ENCODE measurements at places on chromosomes 12 and 14.

DNA sequence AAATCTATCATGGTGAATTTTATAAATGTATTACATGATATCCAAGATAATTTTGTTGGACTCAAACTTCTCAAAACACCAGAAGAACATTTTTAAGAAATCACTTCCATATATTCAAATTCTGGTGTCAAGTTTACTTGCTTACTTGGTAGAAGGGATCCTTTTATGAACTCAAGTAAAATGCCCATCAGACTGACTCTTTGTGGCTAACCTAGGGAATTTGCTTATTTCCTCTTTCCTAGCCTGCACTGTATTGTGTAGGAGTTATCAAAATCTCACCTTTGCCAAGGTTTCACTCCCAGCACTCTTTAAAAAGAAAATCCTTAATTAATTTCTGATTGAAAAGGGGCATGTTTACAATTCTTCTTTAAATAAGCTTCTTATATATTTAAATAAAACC is 196.5 kb downstream of the DUSP6 start:
- DNase-seq: no peak

- DNase-seq: no peak
Observed at GRCh38 chr14:95611293-95611880, 74.8 kb upstream of the TCL1B start.

GRCh38 chr12:27901959-27902358 is 70.6 kb downstream of the PTHLH start:
- DNase-seq: no peak

GRCh38 chr12:52903855-52904508 is 894 bp downstream of the KRT8 start:
- no peak for DNase-seq

GRCh38 chr12:130825771-130826150 is 13.3 kb downstream of the STX2 start:
- DNase-seq: no peak

GRCh38 chr12:125050446-125050845 is 14.8 kb upstream of the AACS start:
- DNase-seq: no peak

DNA sequence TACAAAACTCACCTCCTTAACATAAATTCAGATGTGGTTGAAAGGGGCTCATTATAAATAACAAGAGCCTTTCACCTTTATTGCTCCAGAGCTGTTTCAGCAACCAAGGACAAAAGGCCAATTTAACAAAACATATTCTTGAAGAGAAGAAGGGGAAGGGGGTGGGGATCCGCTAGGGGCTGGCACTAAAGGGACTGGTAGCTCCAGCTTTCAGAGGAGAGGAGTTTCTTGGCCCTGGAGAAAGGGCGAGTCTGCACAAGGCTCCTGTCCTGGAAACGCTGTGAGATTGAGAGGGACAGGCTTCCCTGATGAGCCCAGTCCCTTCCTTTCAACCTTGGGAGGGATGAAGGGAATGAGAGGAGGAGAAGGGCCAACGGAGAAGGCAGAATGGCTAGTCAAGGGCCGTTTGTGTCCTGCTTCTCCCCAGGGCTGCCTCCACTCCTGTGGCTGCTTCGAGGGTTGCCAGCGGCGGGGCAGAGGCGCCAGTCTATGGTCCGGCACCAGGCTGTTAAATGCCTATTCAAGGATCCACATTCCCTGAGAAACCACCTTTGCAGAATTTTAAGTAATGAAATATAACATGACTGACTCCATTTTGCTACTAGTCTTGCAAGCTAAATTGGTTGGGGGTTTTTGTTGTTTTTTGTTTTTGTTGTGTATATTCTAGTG is 9.7 kb upstream of the PIGH start:
- DNase-seq: no peak

GRCh38 chr14:105682956-105683570 is 156.7 kb downstream of the TMEM121 start:
- no peak for DNase-seq

DNA sequence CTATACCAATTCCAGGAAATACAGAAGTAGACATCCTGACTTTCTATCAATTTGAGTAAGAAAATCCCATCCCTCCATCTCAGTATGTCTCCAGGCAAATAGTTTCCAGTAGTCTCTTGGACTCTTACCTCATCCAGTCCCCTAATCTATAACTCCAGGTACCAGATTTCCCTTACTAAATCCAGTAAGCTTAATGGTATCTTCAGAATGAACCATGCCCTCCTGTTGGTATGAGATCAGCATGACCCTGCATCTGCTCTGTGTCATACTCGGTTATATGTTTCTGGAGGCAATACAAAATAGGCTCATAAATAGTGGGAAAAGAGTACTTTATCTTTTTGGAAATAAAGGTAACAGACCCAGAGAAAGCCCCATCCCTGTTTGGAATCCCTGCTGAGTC is 18.4 kb downstream of the PIGH start:
- DNase-seq: no peak

- DNase-seq: no peak
Observed at GRCh38 chr12:128534906-128535305, 267.9 kb downstream of the TMEM132C start.

GRCh38 chr12:12519354-12519998 is 43.2 kb downstream of the DUSP16 start:
- no peak for DNase-seq

- DNase-seq: no peak
Observed at GRCh38 chr12:17204289-17205054, 598.5 kb upstream of the LMO3 start.

DNA sequence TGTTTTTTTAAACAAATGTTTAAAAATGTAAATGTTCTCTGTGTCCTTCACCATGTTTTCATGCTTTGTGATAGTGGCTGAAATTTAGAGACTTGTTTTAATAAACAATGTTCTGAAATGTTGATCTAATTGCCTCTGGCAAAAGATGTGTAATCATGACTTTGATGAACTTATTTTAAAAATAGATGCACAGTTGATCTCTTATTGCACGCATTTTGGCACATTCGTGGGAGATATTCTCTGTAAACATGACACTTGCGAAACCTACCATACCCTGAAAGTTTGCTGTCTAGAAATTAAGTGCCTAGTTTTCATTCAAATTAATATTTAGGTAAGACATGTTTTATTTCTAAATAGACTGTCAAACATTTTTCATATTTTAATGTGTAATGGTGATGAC is 119.7 kb upstream of the DNM1L start:
- DNase-seq: no peak

GRCh38 chr12:107349008-107349747 is 255.8 kb upstream of the CRY1 start:
- no peak for DNase-seq

GRCh38 chr12:57139796-57140649 is 7.4 kb downstream of the LRP1-AS start:
- DNase-seq: no peak

GRCh38 chr12:128916425-128916824 is 63.1 kb downstream of the GLT1D1 start:
- no peak for DNase-seq

- DNase-seq: no peak
Observed at GRCh38 chr12:120843472-120843871, 60.7 kb downstream of the SPPL3 start.

- no peak for DNase-seq
Observed at GRCh38 chr14:61963926-61964325, 201.7 kb downstream of the SNAPC1 start.

- no peak for DNase-seq
Observed at GRCh38 chr14:61508526-61508925, 186.8 kb upstream of the HIF1A start.

- no peak for DNase-seq
Observed at GRCh38 chr12:27331927-27332324, 710 bp upstream of the BMAL2 start.

DNA sequence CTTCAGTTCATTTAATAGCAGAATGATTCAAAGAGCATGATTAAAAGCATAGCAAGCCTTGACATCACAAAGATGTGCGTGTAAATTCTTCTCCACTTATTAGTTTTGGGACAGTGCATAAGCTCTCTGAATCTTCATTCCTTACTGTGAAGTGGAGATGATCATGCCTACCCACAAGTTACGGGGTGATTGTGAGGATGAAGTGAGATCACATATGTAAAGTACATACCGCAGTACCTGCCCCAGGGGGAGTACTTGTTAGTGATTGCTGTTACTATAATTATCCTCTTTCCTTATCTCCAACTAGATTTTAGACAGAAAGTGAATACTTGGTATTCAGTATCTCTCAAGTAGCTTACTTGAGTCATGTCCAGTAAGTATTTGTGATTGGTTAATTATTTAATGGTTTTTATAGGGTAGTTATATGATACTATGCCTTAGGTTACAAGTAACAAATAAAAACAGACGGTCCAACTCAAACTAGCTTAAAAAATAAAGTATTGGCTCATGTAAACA is 6.0 kb downstream of the RAD9B start:
- DNase-seq: no peak

- no peak for DNase-seq
Observed at GRCh38 chr12:82663893-82664292, 22.8 kb upstream of the TMTC2 start.

GRCh38 chr12:53667080-53667479 is 8.8 kb downstream of the ATP5MC2 start:
- no peak for DNase-seq

DNA sequence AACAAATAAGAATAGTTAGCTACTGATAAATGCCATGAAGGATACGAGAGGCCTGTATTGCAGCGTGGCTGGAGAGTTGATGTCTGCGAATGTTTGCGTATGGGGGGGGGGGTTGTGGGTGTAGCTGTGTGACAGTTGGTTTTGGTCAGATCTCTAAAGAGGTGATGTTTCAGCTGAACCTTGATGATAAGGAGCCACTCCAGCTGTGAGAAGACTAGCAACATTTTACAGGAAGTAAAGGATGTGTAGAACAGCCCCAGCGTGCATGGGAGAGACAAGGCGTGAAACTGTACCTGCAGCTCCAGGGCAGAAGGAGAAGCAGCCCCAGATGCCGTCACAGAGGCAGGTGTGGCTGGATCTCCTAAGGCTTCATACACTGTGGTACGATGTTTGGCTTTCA is 416.9 kb downstream of the TMEM132D start:
- no peak for DNase-seq

DNA sequence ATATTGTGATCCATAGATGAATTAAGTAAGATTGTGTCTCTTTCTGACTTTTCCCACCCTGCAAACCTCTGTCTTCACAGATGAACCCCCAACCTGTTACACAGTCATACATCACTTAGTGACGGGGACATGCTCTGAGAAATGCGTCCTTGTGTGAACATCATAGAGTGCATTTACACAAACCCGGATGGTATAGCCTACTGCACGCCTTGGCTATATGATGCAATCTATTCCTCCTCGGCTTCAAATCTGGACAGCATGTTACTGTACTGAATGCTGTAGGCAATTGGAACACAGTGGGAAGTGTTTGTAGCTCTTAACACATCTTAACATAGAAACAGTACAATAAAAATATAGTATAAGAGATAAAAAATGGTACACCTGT is 7.4 kb upstream of the TESPA1 start:
- DNase-seq: peak; percentile 31

DNA sequence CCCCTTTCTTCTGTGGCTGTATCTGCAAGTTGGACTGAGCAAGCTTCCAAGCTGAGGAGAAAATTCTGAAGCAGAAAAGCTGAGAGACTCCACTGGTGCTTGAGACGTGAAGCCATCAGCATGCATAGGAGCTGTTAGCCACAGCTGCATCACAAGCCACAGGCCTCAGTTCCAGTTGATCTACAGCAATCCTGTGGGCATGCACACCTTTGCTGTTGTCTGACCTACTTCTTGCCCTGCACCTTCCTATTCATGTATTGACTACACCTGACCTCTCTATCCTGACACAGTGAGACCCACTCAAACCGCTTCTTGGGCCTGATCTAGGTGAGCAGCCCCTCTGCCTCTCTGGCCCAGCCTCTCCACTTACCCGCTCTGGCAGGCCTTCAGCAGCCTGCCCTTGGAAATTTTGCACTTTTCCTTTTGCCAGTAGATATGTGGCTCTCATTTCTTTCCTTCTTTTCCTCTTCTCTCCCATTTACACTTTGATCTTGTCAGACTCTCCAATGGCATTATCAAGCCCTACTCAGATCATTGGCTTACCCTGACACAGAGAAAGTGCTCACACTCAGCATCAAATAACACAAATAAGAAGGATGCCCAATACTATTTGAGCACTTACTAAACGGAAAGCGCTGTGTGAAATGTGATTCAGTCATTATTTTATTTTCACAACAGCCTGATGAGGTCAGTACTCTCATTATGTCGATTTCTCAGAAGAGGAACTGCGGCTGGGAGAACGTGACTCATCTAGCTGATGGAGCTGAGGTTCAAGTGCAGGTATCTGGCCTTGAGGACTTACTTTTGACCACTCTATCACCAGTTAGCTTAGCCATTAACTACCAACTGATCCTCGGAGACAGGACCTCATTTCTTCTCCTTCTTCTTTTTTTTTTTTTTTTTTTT is 21.9 kb upstream of the PTGR2 start:
- DNase-seq: no peak

DNA sequence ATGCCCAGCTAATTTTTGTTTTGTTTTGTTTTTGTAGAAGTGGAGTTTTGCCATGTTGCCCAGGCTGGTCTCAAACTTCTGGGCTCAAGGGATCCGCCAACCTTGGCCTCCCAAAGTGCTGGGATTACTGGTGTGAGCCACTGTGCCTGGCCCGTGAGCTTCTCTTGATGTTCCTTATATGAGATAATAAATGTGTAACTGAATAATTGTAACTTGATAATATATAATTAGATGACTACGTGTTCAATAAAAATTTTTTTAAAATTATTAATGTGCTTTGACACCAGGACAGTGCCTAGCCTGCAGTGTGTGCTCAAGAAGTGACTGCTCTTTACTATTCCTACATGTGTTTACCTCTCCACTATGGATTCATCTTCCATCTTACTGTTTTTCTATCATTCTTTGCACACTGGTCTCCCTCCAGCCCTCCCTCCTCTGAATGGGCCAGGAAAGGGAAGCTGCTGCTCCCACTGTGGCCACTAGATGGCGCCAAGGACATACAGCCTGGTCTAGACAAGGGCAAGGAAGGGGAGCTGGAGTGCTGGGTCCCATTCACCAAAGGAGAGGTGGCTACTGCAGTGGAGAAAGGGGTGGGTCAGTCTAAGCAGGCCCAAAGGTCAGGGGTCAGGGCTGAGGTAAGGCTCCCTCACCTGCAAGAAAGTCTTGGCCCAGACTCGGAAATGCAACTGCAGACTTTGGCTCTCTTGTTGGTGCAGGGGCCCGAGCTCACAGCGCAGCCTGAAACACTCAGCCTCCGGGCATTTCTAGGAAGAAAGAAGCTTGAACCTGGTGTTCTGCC is 14.7 kb upstream of the ZNF385A start:
- DNase-seq: peak; percentile 79

DNA sequence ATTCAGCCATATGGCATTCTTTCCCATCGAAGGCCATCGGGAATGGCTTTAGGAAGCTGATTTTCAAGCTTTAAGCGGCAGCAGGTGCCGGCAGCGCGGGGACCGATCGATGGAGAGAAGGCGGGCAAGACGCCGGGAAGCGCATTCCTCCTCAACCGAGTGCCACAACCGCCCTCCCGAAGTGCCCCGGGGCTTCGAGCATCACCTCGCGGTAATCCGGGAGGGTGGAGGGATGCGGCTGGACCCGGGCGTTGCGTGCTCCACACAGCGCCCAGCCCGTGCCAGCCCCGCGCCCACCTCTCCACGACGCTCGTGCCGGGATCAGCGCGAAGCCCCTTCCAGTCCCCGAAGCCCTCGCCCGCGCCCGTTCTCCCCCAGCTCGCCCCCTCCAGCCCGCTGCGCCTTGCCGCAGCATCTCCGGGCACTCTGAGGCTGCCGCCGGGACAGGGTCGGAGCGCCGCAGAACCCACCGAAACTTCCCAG is 3.2 kb downstream of the USP44 start:
- DNase-seq: peak; percentile 7

Measured in T-helper 1 cell (primary cell).